ENCODE measurements at places on chromosomes 5 and 9.

GRCh38 chr9:113257863-113258262, 17.5 kb downstream of the CDC26 start:
- no peak for DNase-seq

- DNase-seq, result no peak
These were observed 25.1 kb upstream of the PRDM12 start for GRCh38 chr9:130639124-130639765.

DNA sequence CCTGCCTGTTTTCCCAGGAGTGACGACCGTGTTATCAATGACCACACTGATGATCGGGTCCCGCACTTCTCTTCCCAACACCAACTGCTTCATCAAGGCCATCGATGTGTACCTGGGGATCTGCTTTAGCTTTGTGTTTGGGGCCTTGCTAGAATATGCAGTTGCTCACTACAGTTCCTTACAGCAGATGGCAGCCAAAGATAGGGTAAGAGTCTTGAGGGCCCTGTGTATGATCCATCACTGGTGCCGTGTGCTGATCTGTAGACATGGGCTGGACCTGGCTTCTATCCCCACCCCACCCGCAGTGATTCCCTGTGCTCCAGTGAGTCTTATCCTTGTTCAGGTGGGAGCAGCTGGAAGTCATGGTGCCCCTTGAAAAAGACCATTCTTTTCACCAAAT, 26.0 kb downstream of the GABRP start:
- DNase-seq, result peak; percentile 69

GRCh38 chr9:71048280-71048679, 73.1 kb downstream of the TRPM3 start:
- DNase-seq, result no peak

DNA sequence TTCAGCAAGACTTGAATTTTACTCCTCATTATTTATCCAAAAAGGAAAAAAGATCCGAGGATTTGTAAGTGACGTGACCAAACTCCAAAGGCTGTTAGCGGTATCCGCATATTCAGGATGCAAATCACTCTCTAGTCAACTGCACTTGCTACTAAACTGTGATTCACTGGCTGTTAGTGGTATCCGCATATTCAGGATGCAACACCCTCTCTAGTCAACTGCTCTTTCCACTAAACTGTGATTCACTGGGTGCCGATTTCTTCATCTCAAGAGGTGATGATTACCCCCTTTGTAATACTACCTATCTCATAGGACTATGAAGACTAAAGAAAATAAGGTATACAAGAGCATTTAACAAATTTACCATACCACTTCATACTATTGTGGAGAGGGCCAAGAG, 5.7 kb downstream of the MAPKAP1 start:
- no peak for DNase-seq

DNA sequence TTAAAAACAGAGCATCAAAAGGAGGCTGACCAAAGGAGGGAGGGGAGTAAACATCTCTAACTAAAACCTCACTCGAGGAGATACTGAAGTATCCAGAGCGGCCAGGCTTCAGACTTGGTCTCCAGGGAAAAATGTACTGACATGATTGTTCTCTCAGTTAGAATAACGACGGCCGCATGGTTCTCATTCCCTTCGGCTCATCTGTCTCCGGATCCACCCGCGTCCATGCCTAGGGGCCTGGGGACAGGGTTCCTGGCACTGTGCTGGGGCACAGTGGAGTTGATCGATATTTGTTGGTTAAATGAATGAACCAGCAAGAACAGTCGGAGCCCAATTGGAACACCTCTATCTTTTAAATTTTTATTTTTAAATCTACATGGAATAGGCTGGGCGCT, 167.1 kb upstream of the PHYKPL start:
- no peak for DNase-seq

GRCh38 chr5:65120371-65120967, 351.7 kb downstream of the CWC27 start:
- DNase-seq, result peak; percentile 90

DNA sequence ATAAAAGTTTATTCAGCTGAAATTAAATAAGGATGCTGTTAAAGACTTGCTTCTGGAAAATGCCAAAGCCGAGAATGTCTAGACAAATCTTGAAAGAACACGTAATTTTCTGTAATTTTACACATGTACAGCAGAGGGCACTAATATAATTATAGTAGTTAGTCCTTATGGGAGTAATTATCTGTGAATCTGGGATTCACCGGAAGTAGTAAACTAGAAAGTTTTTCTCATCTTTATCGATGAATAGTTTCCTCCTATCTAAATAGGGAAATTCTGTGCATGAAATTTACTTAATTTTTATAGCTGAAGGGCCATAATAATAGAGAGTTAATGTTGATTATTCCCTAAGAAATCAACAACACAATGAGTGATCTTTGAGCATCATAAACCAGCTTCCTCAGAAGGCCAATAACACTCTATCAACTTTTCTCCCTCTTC, 18.4 kb upstream of the CNTLN start:
- DNase-seq, result peak; percentile 42

DNA sequence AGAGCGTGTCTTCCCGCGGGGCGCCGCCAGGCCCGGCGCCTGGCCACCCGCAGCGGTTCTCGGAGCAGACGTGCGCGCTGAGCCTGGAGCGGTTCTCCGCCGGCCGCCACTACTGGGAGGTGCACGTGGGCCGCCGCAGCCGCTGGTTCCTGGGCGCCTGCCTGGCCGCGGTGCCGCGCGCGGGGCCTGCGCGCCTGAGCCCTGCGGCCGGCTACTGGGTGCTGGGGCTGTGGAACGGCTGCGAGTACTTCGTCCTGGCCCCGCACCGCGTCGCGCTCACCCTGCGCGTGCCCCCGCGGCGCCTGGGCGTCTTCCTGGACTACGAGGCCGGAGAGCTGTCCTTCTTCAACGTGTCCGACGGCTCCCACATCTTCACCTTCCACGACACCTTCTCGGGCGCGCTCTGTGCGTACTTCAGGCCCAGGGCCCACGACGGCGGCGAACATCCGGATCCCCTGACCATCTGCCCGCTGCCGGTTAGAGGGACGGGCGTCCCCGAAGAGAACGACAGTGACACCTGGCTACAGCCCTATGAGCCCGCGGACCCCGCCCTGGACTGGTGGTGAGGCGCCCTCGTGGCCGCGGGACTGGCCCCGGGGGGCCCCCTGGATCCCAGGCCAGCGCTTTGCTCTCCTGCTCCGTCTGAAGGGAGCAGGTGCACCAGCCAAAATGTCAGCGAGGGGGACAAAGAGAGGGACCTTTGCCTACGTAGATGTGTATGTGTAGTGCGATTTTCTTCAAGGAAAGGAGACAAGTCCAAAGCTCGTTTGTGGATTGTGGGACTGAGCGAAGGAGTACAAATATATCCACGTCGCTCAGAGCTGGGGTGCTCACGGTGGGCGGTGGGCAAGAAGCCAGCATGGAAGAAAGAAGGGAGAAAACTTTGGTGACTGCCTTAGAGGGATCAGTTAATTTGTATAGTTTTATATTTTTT, 19.5 kb downstream of the BTNL9 start:
- DNase-seq, result no peak

GRCh38 chr9:115466756-115467155, 348.8 kb upstream of the TNC start:
- no peak for DNase-seq

GRCh38 chr9:35731415-35732184, 395 bp downstream of the TLN1 start:
- no peak for DNase-seq

DNA sequence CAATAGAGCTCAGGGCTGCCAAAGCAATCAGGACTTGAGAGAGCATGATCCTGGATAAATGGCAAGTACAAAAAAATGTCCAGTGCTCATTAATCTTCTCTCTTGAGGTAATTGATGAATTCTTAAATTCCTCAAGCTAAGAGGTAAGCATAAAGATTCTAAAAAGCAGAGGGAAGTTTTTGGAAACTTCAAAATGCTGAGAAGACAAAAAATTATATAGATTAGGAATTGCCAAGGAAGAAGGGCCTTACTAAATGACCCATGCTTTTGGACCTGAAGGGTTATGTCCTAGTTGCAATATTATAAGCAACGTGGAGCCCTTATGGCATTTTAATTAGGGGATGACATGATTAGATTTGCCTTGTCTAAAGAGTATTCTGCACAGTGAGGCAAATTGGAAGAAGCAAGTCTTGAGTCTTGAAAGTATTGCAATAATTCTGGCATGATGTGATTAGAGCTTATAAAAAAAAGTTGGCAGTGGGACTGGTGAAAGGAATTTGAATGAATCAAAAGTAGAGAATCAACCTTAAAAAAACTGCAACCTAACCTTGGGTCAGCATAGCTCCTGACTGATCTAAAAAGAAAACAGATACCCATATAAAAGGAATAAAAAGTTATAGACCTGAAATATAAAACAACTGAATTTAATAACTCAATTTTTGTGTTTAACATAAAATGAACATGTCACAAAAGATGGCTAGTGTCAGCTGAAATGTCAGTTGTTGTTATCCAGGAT, 323.8 kb upstream of the ARRDC3 start:
- DNase-seq, result no peak

DNA sequence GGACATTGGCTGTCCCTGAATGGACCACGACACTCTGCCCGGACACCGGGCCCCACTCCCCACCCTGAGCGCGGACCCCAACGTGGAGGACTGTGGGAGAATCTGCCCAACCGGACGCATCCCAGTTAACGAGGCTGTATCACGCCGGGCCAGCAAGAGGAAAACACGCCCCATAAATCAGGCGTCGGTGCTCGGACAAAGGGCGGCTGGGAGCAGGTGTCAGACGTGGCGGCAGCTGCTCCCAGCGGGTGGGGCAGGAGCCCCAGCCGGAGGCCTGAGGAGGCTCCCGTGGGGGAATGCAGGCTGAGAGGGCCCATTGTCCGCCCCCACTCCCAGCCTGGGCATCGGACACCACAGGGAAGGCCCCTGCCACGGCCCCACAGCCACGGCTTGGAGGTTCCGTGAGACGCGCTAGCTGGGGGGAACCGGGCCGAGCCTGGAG, 19.2 kb downstream of the NOTCH1 start:
- DNase-seq, result peak; percentile 59

DNA sequence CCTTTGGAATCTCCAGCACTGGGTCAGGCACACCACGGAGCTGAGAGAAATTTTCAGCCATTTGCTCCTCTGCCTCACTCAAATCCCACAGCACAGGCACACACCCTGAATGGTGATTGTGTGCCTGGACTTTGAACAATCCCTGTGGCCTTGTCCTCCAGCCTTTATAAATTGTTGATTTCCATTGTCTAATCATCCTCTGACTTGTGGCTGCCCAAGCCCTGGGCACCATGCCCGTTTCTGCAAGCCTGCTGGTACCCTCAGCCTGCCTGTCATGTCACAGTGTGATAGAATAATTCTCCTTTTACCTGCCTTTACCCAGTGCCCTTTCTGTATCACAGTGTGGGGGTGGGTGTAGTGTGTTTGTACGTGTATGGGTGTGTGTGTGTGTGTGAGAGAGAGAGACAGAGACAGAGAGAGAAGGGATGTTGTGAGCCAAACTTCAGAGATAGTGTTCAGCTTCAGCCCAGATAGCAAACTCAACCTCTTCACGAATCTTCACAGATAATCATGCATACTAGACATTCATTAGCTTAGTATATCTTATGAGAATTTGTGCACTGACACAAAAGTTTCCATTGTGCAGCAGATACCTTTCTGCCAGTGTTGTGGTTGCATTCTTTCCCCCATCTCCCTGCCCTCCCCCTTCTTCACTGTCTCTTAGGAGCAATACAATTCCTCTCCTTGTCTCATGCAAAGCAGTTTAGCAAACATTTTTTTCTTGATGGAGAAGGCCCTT, 27.8 kb upstream of the SLC44A1 start:
- DNase-seq, result peak; percentile 8

GRCh38 chr5:91598216-91598615, 215.1 kb upstream of the ARRDC3 start:
- peak; percentile 20 for DNase-seq

GRCh38 chr5:177509381-177509951, at the start of gene DOK3:
Gene DOK3 (minus strand): TSS chr5:177509826. CDS start chr5:177509540, 286 bp downstream.
- no peak for DNase-seq

GRCh38 chr5:175683921-175684320, 26.1 kb downstream of the HRH2 start:
- DNase-seq, result no peak

DNA sequence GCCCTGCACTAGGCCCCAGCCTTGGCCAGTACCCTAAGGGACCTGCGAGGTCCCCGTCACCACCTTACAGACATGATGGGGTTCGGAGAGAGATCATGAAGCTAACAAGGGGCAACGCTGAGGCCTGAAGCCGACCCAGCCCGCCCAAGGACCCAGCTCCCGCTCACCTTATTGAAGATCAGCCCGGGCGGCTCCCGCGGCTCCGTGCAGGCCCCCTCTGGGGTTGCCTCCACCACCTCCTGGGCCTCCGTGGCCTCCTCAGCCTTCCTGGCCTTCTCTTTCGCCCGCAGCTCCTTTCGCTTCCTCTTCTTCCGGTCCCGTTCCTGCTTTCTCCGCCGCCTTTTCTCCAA, 3.6 kb downstream of the SURF6 start:
- no peak for DNase-seq

DNA sequence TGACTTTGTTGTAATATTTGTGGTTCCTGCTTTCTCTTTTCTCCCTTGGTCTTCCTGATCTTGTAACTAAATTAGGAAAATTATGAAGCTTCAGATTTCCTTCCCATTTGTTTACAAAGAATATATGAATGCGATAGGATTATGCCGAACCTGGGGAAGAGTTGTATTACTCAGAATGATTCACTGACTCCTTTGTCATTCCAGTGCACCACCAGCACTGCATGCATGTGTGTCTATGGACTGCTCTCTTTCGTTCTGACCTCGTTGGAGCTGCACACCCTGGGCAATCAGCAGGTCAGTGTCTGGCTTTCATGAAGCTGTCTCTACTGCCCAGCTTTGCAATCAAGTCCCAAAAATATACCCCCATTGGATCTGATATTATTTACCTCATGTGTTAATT, 25.5 kb downstream of the NUP188 start:
- no peak for DNase-seq

All from COR-L47 (cell line).